ENCODE measurements at places on chromosomes 4 and X.

GRCh38 chr4:177574446-177574845, 132.2 kb upstream of the AGA start:
- DNase-seq, result no peak

- no peak for DNase-seq
These were observed 3.9 kb upstream of the UFSP2 start for GRCh38 chr4:185429660-185430059.

GRCh38 chr4:15291122-15291521, 136.7 kb upstream of the C1QTNF7 start:
- DNase-seq, result no peak

DNA sequence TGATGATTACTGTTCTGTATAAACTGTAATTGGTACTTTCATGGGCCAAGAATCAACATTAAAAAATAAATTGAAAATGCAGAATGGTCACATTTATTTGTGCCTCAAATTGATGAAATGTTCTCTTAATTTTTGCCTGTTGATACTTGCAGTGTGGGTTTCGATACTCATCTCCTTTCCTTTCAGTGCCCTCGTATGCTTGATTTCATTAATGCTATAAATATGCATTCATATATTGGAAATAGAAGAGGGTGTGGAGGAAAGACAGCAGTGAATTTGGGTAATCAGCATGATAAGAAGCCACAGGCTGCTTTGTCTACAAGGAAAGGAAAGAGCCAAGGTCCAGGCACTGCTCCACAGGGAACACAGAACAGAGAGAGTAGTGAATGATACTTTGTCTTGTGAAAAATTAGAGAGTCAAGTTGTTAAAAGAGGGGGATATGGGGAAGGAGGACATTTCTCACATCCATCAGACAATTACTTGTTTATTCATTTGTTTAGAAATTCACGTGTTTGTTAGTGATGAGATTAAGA, 1.0 kb upstream of the DDX60 start:
- DNase-seq, result no peak

DNA sequence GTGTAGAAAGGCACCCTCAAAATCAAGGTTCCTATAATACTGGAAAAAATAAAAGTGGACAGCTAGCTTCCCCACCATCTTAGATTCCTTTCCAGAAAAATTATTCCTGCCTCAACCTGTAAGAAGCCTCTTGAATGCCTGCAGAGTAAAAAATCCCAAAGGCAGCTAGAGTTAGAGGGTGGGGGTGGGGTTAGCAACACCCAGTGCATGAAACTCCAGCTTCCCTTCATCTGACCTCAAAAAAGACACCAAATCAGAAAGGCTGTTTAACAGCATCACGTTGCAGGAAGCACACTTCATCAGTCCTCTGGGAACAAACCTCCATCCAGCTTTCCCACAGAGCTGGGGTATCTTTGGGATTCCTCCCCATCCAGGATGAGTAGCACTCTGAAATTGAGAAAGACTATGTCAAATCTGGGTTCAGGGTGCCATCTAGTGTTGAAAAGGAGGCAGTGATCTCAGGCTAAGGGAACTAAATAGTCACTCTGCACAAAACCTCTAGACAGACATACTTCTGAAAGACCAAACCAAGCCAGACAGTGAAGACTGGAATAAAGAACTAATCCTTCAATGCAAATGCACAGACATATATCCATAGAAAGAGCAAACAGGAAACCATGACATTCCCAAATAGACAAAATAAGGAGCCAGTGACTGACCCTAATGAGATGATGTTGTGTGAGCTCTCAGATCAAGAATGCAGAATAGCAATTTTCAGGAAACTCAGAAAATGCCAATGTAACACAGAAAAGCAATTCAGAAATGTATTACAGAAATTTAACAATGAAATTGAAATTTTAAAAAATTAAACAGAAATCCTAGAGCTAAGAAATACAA, 97.9 kb downstream of the ARHGEF9 start:
- no peak for DNase-seq

All from activated CD4-positive, alpha-beta T cell treated with anti-CD3 and anti-CD28 coated beads, Interleukin-2, amount 50 U/mL, for 1 hour (primary cell).